ENCODE measurements at places on chromosomes 11 and 22.

DNA sequence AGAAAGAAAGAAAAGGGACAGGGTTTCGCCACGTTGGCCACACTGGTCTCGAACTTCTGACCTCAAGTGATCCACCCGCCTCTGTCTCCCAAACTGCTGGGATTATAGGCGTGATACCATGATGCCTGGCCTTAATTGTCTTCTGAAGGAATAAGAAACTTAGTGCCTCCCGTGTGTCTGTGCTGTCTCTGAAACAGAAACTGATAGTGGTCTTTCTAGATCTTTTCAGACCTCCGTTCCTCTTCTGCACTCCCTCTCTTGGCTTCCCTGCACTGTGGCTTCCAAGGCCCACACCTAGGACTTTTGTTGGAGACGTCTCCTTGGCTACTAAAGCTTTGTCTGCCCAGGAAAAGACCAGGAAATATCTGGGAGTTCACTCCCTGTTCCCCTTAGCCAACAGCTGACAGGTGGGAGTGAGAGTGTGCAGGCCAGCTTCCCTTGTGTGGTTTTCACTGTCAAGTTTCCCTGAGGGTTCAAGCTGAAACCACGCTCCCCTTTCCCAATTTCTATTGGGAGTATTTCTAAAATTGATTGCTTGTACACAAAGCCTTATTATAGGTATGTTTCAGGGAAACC lies 10.1 kb upstream of the HTR3B start:
- DNase-seq: no peak

- no peak for DNase-seq
These were observed 64.4 kb upstream of the LINC01488 start for GRCh38 chr11:69416762-69417698.

DNA sequence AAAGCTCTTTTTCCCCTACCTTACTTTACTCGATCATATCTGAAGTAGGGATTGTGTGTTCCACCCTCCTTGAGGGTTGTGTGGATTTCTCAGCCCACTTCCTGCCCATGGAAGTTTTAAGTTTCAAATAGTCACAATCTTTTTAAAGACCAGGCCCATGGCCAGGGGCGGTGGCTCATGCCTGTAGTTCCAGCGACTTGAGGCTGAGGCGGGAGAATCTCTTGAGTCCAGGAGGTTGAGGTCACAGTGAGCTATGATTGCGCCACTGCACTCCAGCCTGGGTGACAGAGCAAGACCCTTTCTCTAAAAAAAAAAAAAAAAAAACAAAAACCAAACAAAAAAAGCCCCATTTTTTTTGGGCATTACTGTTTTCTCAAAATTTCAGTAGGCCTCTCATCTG lies 36.3 kb upstream of the LRRC10B start:
- no peak for DNase-seq

GRCh38 chr11:75315439-75315805 lies 36.0 kb downstream of the ARRB1 start:
- DNase-seq: no peak

DNA sequence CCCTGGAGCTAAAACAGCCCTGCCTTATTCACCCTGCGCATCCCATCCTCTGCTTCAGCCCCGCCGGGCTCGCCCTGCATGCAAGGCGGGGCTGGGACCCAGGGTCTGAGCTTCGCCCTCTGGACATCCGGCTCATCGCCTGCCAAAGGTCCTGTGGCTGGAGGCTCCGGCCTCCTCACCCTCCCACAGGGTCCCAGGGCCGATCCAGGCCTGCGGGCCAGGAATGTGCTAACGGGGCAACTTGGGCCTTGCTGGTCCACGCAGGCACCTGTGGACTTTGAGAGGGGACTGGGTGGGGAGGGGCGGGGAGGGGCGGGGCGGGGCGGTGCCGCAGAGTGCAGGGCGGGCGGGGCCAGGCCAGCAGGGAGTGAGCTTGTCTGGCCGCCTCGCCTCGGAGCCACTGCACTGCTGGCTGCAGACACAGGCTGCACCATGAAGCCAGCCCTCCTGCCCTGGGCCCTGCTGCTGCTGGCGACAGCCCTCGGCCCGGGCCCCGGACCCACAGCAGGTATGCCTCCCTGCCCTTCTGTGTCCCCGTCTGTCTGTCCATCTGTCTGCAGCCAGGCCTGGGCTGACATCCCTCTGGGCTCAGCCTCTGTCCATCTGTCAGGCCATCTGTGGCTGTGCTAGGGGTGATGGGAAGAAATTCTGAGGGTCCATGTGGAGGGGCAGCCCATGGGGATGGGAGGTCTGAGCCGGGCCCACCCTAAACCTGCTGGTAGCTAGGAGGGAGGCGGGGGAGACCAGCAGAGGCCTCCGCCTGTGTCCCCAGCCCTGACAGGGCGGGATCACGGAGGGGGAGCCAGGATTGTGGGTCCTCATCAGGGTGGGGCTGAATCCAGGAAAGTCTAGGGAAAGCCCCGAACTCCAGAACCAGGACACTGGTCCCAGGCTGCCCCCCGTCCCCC lies at the start of gene SUSD2:
Gene SUSD2 (plus strand): TSS at position 400 of the 908 bp plus-strand sequence. CDS start 33 bp downstream, at position 433.
- DNase-seq: peak; percentile 70

- no peak for DNase-seq
These were observed 24.5 kb downstream of the RTL6 start for GRCh38 chr22:44473580-44473979.

DNA sequence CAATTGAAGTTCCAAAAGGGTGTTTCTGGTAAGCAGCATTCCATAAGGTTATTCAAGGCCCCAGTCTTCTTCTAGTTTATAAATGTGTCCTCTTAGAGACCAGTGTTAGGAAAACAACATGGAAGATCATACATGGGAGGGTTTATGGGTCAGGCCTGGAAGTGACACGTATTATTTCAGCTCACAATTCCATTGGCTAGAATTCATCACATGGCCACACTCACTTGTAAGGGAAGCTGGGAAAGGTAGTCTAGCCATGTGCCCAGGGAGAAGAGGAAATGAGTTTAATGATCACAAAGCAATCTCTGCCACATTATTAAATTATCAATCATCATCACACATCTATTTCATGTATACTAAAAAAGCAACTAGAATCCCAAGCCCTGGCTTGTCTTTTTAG lies 181.7 kb upstream of the TBCEL start:
- DNase-seq: no peak

GRCh38 chr22:19120829-19121630 lies 1.2 kb downstream of the DGCR2 start:
- DNase-seq: no peak

DNA sequence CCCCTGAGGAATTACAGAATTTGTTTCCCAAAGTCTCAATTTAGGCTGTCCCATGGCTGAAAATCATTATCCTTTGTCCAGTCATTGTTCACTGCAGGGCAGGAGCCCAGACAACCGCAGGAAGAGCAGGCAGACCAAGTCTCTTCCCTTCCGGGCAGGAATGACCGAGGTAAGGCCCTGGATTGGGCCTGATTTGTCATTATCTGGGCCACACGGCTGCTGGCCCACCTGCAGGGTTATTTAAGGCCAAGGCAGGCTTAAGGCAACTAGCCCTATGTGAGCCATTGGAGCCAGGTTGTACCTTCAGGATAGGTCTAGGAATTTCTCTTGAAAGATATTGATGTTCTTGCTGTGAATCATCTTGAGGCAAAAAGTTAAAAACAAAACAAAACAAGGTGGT lies 9.7 kb upstream of the IL10RA start:
- DNase-seq: no peak

DNA sequence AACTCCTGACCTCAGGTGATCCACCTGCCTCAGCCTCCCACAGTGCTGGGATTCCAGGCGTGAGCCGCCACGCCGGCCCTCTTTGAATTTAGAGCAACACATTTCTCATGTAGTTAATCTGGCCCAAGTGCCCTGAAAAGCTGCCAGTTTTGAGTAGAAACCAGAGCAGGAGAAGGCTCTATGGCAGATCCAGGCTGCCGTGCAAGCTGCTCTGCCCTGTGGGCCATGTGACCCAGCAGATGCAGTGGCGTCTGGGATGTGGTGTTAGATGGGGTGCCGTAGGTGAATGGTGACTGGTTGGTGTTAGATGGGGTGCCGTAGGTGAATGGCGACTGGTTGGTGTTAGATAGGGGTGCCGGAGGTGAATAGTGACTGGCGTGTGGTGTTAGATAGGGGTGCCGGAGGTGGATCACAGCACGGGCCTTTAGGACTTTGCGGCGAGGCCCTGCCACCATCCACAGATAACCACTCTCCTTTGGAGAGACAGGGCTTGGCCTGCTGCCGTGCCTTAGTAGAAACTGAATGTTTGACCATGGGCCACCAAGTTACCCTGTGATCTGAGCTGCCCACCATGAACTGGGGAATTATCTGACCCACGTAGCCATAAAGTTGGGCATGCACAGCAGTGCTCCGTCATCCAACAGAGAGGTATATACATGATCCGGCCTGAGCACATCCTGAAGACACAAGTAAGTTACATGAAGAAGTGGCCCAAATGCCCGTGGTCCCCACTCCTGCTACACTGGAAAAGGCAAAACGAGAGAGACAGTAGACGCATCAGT lies 32.7 kb downstream of the ASCL2 start:
- DNase-seq: no peak

DNA sequence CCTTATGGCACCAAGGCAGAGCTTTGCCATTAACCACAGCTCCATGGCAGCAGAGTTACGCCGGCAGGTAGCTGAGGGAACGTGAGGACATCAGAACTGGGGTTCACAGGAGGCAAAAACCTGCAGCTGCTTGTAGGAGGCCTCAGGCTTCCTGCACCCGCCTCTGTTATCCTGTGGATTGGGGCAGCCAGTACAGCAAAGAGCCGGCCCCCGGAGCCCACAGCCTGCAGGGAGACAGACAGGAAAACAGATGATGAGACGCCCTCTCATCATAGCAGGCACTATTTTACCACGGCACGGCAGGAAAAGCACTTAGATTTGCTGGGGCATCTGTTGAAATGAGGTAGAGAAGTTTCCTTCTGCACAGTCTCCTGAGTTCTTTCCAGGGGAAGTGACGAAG lies 870.3 kb downstream of the TBC1D22A start:
- DNase-seq: no peak

- DNase-seq: no peak
These were observed 19.9 kb downstream of the INCENP start for GRCh38 chr11:62143727-62144126.

GRCh38 chr11:11206484-11206883 lies 146.6 kb downstream of the CSNK2A3 start:
- DNase-seq: no peak

GRCh38 chr11:110329445-110329844 lies 33.0 kb upstream of the RDX start:
- no peak for DNase-seq

All from NCI-H446 (cell line).